ENCODE measurements at places on chromosomes 16 and 17. TPM values are rescaled to one million over a fixed set of nuclear protein-coding genes. Genes with fewer than 3 reads are reported as not detected.

Gene GFER
- total RNA-seq, result 21.2 TPM

Gene EVI2A
- not detected for total RNA-seq

Gene UTS2R
- not detected for total RNA-seq

Gene ARL4D
- 17.2 TPM for total RNA-seq

Gene CYB5D1
- total RNA-seq, result 8.5 TPM

Data from osteocyte (in vitro differentiated cells).